ENCODE measurements at places on chromosomes 6 and 20.

- no peak for DNase-seq
Measured at GRCh38 chr6:38413102-38413800, 226.5 kb downstream of the BTBD9 start.

DNA sequence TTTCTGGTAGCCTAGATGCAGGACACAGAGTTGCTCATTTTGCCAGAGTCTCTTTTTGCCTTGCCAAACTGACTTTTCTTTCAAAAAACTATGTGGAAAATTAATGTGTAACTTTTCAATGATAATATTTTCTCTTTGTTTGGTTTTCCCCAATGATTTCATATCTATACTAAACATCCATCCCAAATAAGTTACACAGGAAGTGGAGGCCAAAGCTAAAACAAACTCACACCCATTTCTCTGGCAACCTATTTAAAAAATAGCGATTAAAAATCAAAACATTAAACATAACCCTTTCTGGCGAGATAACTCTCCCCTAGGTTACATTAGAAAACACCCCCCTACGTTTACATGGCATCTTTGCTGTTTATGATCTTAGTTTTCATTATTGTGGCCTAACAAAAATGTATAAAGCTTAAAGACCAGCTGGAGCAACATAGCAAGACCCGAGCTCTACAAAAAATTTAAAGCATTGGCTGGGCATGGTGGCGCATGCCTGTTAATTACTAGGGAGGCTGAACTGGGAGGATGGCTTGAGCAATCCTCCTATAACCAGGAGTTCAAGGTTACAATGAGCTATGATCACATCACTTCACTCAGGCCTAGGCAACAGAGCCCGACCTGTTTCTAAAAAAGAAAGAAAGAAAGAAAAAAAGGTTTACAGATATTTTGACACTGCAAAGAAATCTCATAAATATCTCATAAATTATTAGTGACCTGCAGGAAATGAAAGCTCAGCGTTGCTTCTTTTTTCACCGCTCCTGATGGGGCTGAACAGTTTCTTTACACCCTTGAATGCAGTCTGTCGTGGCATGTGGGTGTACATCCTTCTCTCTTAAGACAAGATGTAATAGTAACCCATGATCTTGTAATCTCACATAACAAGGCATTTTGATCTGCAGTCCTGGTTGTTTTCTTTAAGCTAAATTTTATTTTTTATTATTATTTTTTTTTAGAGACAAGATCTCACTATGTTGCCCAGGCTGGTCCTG is 32.8 kb upstream of the CEP85L start:
- no peak for DNase-seq

GRCh38 chr6:140043357-140043756 is 668.9 kb upstream of the CITED2 start:
- peak; percentile 34 for DNase-seq

- no peak for DNase-seq
Measured at GRCh38 chr20:1622450-1622849, 2.6 kb upstream of the SIRPB1 start.

DNA sequence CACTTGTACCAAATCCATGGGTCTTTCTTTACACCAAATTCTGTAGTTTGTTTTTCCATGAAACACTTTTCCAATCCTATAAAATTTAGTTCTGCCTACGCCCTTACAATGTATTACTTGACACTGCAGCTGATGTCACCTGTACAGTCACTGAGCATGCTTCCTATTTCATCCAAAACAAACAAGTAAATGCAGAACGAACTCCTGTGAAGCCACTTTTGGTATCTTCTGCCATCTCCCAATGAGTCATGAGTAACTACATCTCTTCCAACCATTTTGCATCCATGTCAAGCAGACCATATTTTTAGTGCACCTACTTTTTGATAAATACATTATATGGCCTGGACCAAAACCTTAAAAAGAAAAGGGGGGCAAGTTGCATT is 42.4 kb downstream of the HDDC2 start:
- DNase-seq: no peak

GRCh38 chr6:79127660-79128059 is 49.6 kb upstream of the PHIP start:
- DNase-seq: no peak

- DNase-seq: peak; percentile 53
Measured at GRCh38 chr6:56528412-56528841, 114.3 kb downstream of the DST start.

DNA sequence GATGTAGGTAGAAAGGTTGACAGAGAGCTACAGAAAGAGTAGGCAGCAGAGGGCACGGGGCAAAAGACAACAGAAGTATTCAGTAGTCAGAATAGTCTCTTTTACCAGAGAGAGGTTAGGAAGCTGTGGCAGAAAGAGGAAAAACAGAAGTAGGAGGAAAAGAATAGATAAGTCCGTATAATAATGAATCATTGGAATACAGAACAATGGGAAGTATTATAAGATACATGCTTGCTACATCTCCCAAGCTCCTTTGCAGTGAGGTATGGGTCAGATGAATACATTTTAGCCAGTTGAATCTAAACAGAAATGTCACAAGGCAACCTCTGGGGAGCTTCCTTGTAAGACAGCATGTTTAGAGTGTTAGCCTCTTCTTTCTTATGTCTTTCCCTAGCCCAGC is 570.5 kb upstream of the CITED2 start:
- DNase-seq: no peak

Measured in AG08396 (cell line).